Kasumi-1 (cell line): ENCODE measurements at places on chromosomes 1 and 21.
A peak's percentile ranks its signal among the peaks of the same experiment; 100 is the strongest.

GRCh38 chr1:212696721-212697331 lies 2.8 kb downstream of the BATF3 start:
- DNase-seq = no peak

DNA sequence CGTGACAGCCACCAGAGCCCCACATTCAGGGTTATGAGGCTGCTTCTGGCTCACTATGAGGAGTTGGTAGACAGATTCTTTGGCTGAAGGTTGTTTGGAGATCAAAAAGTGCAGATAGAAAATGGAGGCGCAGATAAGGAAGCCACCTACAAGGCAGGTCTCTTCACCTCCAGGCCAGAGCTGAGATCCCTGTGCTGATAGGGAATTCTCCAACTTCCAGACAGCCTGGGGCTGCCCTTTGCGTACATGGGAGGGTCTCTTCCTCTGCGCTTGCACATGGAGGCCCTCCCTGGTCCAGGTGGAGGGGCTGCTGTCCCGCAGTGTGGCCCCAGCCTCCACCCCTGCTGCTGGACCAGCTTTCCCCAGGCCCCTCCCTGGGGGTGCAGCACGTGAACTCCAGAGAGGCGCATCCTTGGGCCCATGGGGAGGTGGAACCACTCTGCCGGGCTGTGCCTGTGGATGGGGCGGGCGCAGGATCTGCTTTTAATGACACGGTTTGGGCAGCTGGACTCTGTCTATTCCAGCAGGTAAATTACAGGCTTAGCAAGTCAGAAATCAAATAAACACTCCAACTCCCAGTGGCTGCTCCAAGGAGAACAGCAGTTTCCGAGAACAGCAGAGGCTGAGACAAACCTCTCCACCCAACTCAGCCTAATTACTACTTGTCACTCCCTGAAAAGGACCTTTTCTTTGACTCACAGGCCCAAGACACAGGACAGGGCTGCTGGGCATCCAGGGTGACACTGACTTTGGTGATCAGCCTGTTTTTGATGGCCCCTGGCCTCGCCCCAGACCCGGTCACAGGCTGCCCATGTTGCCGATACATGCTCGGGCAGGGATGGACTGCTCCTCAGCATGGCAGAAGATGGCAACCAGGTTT lies 12.4 kb downstream of the OXCT2 start:
- DNase-seq = no peak

DNA sequence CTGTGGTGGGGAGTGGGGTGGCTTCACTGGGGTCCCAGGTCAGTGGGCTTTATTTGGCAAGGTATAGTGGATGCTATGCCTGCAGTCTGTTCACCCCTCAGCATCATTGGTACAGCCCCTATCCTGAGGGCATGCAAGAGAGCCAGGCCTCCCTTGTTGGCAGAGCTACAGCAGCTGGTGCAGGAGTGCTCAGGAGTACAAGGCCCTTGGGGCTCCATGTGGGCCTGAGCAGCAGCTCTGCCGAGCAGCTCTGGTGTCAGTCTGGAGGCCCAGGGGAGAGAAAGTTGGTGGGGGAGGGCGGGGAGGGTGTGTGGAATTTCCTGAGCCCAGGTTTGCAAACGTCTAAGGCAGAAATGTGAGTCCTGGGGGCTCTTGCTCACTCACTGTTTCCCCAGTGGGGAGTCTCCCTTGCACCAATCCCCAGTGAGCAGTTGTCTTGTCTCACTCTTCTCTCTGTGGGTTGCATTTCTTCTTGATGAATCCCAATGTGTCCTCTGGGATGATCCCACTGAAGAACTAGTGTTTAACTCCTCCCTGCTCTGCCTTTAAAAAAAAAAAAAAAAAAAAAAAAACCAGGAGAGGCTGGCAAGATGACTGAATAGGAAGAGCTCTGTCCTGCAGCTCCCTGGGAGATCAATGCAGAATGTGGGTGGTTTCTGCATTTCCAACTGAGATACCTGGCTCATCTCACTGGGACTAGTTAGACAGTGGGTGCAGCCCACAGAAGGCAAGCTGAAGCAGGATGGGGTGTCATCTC lies 39.5 kb upstream of the CYP4X1 start:
- DNase-seq = no peak

DNA sequence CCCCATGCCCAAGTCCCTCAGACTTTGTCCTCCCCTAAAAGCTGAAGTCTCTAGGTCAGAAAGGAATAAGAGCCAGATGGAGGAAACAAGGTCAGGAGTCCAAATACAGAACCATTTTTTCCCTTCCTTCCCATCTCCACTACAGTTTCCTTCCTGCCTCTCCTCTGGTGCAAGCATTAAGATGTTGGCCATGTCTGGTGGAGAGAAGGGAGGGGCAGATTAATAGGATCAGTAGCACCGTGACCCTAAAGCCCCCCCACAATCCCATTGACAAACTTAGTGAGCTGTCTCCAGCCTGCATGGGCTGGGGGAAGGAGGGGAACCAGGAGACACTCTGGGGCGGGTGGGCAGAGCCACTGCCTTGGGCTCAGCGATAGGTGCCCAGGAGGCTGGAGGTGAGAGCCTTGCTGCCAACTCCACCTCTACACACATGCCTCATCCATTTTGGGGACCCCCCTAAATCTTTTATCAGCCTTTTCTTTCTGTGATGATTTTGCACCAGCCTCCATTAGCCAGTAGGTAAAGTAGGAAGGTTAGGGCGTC lies 59.8 kb downstream of the RHBG start:
- no peak for DNase-seq

DNA sequence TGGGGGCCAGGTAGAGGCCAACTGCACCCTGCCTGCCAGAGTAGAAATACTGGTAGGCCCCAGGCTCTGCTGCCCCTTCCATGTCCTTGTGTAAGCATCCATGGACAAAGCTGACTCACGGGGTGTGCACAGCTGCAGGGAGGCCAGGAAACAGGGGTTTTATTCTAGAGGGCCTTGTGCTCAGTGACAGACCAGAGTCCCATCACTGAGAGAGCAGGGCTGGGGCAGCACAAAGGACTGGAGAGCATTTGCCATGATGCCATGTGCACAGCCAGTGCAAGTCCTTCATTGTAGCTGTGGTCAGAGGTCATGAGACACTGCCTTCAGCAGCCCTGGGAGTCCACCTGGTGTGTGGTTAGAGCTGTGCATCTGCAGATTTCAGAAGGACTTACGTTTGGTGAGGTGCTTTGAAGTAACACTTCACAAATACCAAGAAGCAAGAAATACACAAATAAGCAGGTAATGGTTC lies 8.1 kb downstream of the ARF1 start:
- no peak for DNase-seq

GRCh38 chr1:12618661-12618964 lies 603 bp upstream of the DHRS3 start:
- no peak for DNase-seq

GRCh38 chr1:177859572-177859971 lies 110.3 kb downstream of the SEC16B start:
- no peak for DNase-seq

- no peak for DNase-seq
Observed at GRCh38 chr1:156414461-156415064, 45.6 kb downstream of the RHBG start.

GRCh38 chr1:87821335-87821697 lies 492.6 kb downstream of the LMO4 start:
- DNase-seq = no peak

DNA sequence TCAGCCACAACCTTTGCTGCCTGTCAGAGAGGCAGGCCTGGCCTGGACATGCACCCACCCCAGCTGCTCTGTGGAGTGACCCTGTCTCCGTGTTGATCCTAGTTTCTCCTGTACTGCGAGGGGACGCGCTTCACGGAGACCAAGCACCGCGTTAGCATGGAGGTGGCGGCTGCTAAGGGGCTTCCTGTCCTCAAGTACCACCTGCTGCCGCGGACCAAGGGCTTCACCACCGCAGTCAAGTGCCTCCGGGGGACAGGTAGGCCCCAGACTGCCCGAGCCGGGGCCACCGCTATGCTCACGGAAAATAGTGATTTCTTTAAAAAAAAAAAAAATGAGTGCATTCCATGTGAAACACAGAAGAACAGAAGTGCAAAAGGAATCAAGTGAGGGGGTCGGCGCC lies 41.6 kb upstream of the TRAPPC10 start:
- no peak for DNase-seq

- DNase-seq = no peak
Observed at GRCh38 chr1:34777519-34778321, 3.3 kb upstream of the GJB3 start.

- DNase-seq = no peak
Observed at GRCh38 chr1:110200666-110201065, 9.4 kb upstream of the KCNC4 start.

DNA sequence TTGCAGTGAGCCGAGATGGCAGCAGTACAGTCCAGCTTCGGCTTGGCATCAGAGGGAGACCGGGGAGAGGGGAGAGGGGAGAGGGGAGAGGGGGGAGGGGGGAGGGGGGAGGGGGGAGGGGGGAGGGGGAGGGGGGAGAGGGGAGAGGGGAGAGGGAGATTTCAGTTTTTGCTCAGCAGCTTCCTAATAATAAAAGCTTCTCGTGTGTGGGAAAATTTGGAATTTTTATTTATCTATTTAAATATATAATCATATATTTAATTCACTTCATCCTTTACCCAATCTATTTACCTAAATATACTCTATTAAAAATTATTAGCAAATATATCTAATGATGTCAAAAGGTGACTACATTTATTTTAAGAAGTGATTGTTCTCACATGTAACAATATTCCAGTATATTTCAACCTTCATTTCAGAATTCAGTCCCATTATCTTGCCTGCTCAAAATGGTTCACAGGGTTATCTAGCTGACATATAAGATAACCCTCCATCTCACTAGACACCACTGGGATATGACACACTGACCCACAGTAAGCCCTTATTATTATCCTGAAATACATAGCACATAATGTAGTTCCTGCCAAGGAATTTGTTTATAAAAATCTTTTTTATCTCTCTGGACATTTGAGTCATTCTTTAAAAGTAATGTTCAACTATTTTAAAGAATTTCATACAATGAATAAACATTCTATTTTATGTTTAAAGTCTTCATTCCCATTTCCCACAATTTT lies 105.9 kb downstream of the GPATCH2 start:
- no peak for DNase-seq

DNA sequence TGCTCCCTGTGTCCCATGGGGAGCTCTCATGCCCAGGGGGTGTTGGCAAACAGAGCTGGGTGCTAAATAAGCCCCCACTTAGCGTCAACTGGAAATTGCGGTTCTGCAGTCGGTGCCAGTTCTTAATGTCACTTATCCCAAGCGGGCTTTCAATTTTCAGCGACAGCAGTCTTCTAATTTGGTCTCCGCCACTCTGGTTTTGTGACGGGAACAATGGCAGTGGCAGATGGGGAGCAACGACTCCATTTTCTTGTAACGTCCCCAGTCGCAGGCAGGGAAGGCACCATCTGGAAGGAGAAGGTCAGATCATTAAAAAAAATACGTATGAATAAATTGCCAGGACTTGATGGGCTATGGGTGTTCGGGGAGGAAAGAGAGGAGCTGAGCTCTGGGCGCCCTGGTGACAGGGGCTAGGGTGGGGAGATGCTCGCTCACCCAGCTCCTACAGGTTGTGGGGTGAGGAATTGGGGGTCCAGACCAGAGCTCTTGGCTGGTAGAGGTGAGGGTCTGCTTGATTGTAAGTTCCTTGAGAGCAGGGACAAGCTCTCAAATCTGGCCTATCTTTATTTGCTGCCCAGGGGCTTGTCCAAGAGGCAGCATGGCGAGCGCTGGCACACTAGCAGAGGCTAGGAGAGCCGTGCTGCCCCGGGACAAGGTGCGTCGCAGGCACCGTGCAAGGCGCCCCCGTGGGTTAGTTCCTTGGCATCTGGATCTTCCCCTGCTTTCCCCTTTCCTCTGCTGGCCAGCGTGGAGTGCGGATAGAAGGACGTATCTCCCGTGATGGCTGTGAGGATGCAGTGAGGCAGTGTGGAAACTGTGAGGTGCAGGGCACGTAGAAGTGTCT lies 105.8 kb downstream of the ARHGEF10L start:
- DNase-seq = no peak

GRCh38 chr1:26429721-26430120 lies 2.4 kb upstream of the DHDDS start:
- DNase-seq = no peak

DNA sequence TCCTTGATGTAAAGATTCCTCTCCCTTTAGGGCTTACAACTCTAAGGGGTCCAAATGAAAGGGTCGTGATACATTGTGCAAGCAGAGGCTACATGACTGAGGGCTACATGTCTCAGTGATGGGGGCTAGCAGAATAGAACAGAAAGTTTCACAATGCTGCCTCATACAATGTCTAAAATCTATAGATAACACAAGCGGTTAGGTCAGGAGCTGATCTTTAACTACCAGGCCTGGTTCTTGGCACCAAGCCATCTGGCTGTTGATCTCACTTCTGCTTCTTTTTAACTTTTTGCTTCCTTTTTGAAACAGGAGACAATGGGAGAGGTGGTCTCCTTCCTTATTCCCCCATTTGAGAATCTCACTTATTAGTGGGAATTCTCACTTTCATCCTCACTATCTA lies 710.2 kb downstream of the AMY1C start:
- DNase-seq = peak; percentile 12

GRCh38 chr1:227712648-227713047 lies 22.5 kb downstream of the JMJD4 start:
- DNase-seq = no peak

GRCh38 chr1:160206036-160206389 lies 829 bp downstream of the PEA15 start:
- DNase-seq = no peak

DNA sequence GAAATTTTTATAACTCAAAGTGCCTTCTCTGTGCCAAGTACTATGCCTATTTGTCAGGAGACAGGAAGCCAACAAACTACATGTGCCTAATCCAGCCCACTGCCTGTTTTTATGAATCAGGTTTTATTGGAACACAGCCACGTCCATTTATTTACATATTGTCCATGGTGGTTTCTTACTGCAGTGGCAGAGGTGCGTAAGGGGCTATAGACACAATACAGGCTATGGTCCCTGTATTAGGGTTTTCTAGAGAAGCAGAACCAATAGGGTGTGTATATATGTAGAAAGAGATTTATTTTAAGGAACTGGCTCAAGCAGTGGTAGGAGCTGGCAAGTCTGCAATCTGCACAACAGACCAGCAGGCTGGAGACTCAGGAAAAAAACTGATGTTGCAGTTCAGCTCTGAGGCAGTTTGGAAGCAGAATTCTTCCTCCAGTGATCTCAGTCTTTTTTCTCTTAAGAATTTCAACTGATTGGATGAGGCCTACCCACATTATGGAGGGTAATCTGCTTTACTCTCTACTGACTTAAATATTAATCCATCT lies 15.4 kb downstream of the PPIE start:
- DNase-seq = no peak

DNA sequence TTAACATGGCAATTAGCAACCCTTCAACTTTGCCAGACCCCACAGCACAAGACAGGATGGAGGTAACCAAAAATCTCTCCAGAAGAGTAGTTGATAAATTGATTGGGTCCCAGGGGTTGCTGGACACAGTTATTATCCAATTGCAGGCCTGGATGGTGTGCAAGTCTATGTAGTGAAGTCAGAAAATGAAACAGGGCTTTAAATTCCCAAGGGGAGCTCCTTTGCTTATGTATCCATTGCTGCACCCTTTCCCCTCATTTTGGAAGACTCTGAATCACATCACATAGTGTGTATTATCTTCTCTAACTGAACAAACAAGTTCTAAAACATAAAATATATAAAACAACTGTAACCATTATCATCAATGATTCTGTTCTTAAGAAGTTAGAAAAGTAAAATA lies 550.2 kb downstream of the LMO4 start:
- no peak for DNase-seq
